Activated CD4-positive, alpha-beta T cell treated with anti-CD3 and anti-CD28 coated beads, Interleukin-2, amount 10 ng/mL, durations not matched to agents 24 days and 14 days (primary cell): ENCODE measurements at places on chromosomes 11 and 22.

- no peak for DNase-seq
- peak overlapping the region; percentile 78 for H3K27ac ChIP-seq
- peaks cover 32% of the 10 kb centered on the region for H3K36me3 ChIP-seq
- H3K27me3 ChIP-seq: peaks cover 3% of the 10 kb centered on the region
- H3K4me3 ChIP-seq: peak overlapping the region; percentile 84
- peaks cover 27% of the 10 kb centered on the region for H3K4me1 ChIP-seq
Observed at GRCh38 chr11:130915603-130916237, 559 bp downstream of the SNX19 start.

- no peak for DNase-seq
- H3K27ac ChIP-seq: no peak overlapping the region
- no peak overlapping the region for H3K4me3 ChIP-seq
Observed at GRCh38 chr11:112363527-112363926, 102.9 kb upstream of the PLET1 start.

DNA sequence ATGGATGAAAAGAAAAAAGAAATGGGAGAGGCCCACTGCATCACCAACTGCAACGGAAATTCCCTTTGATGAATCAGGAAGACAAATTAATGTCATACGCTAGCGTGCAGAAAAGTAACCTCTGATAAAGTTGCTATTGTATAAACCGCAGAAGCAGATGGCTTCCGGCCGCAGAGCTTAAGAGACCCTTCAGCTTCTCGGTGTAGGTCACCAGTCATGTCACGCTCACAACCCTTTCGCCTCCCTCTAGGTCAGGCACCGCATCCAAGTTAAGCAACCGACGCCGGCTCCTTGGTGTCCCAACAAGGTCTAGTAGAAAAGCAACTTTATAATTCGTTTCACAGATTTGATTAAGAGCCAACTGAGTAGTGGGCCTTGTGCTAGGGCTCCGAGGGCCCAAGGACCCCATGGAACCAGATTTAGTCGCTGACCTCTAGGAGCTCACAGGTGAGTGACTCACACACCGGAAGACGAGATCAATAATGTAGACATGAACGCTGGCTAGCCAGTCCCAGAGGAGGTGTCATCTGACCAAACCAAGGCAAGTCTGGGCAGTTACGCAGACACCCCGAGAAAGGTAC lies 1.2 kb upstream of the ZFP91 start:
- H3K4me1 ChIP-seq: peaks cover 68% of the 10 kb centered on the region
- peaks cover 32% of the 10 kb centered on the region for H3K36me3 ChIP-seq
- H3K27ac ChIP-seq: peak overlapping the region; percentile 100
- H3K27me3 ChIP-seq: peaks cover 4% of the 10 kb centered on the region
- peak overlapping the region; percentile 93 for H3K4me3 ChIP-seq

DNA sequence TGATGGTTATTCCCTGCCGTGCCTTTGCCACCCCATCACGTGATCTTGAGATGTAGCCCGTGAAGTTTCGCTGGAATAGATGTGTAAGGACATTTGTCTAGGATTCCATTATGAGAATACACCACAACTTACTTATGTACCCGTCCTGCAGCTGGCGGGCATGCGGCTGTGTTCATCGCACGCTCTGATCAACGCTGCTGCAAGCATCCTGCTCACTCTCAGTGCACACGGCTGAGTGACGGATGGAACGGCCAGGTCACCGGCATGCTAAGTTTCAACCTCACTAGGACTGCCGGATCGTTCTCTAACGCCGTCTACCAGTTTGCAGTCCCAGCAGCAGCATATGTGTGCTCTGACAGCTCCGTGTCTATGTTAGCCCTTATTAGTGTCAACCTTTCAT lies 44.6 kb downstream of the APOL1 start:
- no peak for DNase-seq
- H3K36me3 ChIP-seq: peaks cover 80% of the 10 kb centered on the region
- no peaks in the 10 kb centered on the region for H3K27me3 ChIP-seq

- no peaks in the 10 kb centered on the region for H3K27me3 ChIP-seq
- DNase-seq: no peak
- H3K4me1 ChIP-seq: no peaks in the 10 kb centered on the region
- no peak overlapping the region for H3K27ac ChIP-seq
- no peaks in the 10 kb centered on the region for H3K36me3 ChIP-seq
- H3K4me3 ChIP-seq: no peak overlapping the region
Observed at GRCh38 chr11:2579315-2580060, 120.3 kb downstream of the KCNQ1OT1 start.

DNA sequence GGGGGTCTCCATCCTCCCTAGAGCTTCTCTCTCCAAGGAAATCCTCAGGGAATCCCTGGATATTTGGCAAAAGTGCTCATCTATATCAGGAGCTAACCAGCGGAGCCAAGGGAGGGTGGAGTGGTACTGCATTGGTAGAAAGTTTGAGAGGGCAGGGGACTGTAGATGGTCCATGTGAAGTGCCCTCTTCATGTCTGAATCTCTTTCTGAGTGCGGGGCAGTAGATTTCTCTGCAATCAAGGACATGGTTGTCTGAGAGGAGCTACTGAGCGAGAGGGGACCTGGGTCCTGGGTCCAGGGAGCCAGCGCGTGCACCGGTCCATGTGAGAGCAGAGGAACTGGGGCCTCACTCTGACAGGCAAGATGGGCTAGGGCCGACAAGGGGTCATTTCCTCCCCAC lies 701 bp downstream of the DIXDC1 start:
- H3K27me3 ChIP-seq: no peaks in the 10 kb centered on the region
- peak; percentile 68 for DNase-seq
- H3K36me3 ChIP-seq: peaks cover 10% of the 10 kb centered on the region
- H3K4me1 ChIP-seq: peaks cover 52% of the 10 kb centered on the region

GRCh38 chr11:130825561-130825960 lies 90.7 kb downstream of the SNX19 start:
- DNase-seq: no peak
- no peak overlapping the region for H3K4me3 ChIP-seq
- peaks cover 5% of the 10 kb centered on the region for H3K27me3 ChIP-seq
- no peak overlapping the region for H3K27ac ChIP-seq
- no peaks in the 10 kb centered on the region for H3K4me1 ChIP-seq

GRCh38 chr11:61626580-61627380 lies 45.9 kb upstream of the SYT7 start:
- no peak overlapping the region for H3K27ac ChIP-seq
- no peak for DNase-seq
- peaks cover 8% of the 10 kb centered on the region for H3K27me3 ChIP-seq
- H3K4me1 ChIP-seq: peaks cover 3% of the 10 kb centered on the region

- peaks cover 54% of the 10 kb centered on the region for H3K36me3 ChIP-seq
- H3K27me3 ChIP-seq: no peaks in the 10 kb centered on the region
- peak; percentile 99 for DNase-seq
- H3K4me1 ChIP-seq: peaks cover 43% of the 10 kb centered on the region
- peak within 1 kb of the TSS; percentile 98 for H3K27ac ChIP-seq
Observed at GRCh38 chr11:61429691-61430582, at the start of the genes CPSF7 and SDHAF2. Gene CPSF7, minus strand, starts transcription at chr11:61429975. Its CDS starts 740 bp downstream, at chr11:61429235. Gene SDHAF2, plus strand, starts transcription at chr11:61430124. Its CDS starts 23 bp downstream, at chr11:61430147.
